CD4-positive, alpha-beta T cell (primary cell): ENCODE measurements at places on chromosomes 2 and 18.

DNA sequence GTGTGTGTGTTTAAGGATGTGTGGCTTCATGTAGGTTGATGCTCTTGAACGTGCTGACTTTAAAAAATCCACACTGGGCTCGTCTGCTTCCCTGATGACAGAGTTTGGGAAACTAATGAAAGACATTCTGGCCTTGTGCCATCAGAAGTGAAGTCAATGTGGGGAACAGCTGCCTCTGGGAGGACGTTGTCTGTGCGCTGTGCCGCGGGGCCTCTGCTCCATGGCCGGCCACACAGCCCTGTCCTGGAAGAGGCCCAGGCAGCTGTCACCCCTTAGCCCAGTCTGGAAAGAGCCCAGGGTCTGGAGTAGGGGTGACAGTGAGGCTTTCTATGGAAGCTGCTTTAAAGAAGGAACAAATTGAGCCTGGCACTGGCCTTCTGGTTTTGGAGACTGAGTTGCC is 155.8 kb downstream of the SH3RF3 start:
- no peak for DNase-seq

- DNase-seq: no peak
These were observed 1.7 kb downstream of the MYOM1 start for GRCh38 chr18:3217948-3218647.

DNA sequence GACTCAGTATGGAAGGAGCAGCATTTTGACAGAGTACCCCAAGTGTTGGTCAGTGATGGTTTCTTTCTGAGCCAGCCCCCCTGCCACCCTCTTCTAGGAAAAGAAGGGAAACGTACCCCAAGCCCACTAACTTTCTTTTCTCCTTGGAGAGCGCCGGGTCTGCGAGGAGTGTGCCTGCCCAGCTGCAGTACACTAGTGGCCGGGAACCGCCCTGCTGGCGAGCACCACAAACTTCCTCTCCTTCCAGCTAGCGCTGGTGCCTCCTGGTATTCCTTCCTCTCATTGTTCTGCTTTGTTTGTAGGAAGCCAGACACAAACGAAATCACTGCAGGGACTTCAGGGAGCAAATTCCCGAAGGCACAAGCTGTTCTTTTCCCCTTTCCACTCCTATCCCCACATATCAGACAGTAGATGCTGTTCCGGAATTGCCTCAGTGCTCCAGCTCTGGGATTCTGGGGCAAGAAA is 1.8 kb downstream of the CCDC85A start:
- no peak for DNase-seq

GRCh38 chr2:195848119-195848899 is 191.3 kb downstream of the SLC39A10 start:
- DNase-seq: no peak

DNA sequence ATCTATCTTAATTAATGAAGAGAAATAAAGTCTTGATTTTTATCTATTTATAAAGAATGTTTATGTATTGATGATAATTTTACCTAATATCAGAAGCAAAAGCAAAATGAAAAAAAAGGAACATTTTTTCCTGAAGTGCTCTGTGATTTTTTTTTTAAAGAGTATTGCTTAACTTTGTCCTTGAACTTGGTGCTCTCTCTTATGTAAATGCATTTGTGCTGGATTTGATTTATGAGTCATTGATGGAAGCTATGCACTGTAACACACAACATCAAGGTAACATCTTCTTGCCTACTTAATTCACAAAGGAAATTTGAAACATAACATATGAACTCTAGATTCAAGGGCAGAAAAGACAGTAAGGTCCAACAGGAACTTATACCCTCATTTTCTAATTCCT is 312.9 kb upstream of the CDH19 start:
- DNase-seq: no peak

- DNase-seq: no peak
These were observed 460.8 kb downstream of the RNF144A start for GRCh38 chr2:7377916-7378569.

GRCh38 chr2:209686448-209686847 is 85.2 kb upstream of the UNC80 start:
- DNase-seq: no peak

- DNase-seq: no peak
These were observed 113.3 kb downstream of the GALNT1 start for GRCh38 chr18:35694808-35695207.

DNA sequence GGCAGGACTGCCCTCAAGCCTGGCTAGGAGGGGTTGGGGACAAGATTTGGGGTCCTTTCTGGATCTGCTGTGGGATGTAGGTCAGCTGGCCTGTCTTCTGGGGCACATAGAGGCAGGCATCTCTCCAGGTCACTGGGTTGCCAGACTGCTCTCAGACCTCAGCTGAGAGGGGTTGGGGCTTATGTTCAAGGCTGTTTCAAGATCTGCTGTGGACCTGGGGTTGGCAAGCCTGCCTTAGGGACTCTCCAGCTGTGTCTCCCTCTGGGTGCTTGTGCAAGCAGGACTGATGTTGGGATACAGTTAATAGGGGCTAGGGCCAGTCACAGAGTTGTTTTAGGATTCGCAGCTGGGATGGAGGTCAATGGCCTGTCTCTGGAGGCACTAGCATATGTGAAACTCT is 363.0 kb upstream of the ST6GAL2 start:
- no peak for DNase-seq

DNA sequence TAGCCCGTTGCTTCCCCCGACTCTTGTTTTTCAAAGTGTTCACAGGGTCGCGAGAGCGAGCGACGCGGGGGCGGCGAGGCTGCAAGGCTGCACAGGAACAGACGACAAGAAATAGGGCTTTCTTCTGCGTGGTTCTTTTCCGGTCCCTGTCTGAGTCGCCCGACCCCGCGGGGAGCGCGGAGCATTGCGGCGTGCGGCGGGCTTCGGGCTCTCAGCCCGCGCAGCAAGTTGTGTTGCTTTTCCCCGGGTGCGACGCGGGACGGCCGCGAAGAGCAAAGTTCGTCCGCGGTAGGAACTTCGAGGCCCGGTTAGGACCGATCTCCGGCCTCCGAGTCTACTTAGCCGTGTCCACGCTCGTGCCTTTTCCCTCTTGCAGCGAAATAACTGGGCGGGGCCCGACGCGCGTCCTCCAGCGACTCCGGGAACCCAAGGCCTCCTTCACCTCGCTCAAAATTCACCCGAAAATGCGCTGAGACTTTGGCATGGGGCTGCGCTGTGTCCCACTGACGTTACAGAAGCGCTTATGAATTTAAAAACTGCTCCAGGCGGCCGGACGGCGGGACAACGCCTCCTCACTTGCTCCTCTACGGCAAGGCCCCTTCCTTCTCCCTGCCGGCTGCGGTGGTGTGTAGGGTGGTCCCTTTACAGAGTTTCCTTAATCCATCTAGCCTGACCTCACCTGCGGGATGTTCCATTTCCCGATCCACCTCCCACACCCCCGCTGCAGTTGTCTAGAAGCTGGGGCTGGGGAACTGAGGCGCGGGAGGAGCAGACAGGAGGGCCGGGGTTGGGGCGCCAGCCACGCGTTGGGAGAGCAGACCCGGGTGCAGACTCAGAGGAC is 1.5 kb upstream of the BCL2L11 start:
- peak; percentile 37 for DNase-seq

DNA sequence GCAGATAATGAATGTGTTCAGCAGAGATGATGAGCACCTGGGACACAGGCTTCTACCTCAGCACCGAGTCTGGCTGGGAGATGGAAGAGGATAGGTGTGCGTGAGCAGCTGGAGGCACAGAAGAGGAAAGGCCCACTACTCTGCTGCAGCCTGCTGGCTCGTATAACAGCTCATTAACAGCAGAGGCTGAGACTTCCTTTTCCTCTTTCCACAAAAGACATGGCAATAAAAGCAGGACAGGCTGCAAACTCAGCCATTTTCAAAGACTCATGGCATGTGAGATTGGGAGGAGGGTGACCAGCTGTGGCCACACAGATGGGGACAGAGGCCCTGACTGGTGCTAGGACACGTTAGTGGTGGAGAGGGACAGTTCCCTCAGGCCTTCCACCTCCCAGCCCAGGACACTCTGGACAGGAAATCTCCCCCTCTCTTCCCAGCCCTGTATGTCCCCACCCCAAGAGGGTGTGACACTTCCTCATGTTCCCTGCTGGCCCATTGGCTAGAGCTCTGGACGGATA is 60.3 kb downstream of the CACNB4 start:
- no peak for DNase-seq

- peak; percentile 31 for DNase-seq
These were observed 12.4 kb downstream of the ASB1 start for GRCh38 chr2:238438856-238439849.

DNA sequence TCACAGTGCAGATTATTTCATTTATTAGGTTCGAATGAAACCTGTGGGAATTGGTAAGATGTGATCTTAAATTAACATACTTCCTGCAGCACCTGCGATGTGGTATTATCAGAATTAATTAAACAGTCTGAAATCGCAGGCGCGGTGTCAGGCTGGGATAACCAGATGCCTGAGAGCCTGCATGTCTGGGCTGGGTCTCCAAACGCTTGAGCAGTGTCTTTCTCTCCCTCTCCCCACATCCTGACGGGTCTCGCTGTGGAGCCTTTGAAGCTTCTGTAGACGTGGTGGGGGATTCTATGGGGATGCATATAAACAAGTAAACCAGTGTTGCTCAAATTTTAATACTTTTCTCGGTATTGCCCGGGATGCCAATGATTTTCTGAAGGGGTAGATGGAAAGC is 366.2 kb upstream of the SPRED2 start:
- DNase-seq: no peak

- no peak for DNase-seq
These were observed 326.3 kb upstream of the MC4R start for GRCh38 chr18:60698901-60699300.

DNA sequence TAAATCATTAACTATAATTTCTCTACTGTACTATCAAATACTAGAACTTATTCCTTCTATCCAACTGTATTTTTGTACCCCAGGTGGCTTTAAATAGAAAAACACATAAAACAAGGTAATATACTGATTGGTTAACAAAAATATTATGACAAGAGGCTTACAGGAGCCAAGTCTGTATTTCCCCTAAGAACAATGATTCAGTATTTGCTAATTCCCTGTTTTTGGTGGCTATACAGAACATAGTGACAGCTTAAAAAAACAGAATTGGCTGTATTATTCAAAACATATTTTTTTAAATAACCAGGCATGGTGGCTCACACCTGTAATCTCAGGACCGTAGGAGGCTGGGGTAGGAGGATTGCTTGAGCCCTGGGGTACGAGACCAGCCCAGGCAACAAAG is 16.3 kb downstream of the RTN4 start:
- DNase-seq: no peak

DNA sequence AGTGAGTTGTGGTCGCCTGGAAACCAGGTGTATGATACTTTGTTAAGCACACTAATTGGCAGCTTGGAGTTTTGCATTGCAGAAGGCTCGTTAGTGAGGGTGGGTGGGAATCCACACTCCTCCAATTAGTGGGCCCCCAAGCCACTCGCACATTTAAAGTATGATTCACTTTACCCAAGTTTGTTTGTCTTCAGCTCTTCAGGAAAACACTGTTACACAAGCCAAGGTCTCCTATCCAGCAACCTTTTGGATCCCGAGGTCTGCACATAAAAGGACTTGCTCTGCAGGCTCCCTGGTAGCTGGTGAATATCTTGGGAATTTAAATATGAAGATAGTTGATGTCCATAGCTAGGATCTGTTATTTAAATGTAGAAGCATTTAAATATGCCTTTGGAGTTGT is 66.1 kb downstream of the NPAS2 start:
- no peak for DNase-seq

- DNase-seq: no peak
These were observed 81.6 kb downstream of the PTGR3 start for GRCh38 chr18:75127143-75128021.

GRCh38 chr2:166134252-166135151 is 6.7 kb upstream of the SCN1A start:
- no peak for DNase-seq

- DNase-seq: no peak
These were observed 87.0 kb upstream of the CXCR4 start for GRCh38 chr2:136204971-136205370.

GRCh38 chr18:42675810-42676209 is 439.7 kb downstream of the RIT2 start:
- no peak for DNase-seq

DNA sequence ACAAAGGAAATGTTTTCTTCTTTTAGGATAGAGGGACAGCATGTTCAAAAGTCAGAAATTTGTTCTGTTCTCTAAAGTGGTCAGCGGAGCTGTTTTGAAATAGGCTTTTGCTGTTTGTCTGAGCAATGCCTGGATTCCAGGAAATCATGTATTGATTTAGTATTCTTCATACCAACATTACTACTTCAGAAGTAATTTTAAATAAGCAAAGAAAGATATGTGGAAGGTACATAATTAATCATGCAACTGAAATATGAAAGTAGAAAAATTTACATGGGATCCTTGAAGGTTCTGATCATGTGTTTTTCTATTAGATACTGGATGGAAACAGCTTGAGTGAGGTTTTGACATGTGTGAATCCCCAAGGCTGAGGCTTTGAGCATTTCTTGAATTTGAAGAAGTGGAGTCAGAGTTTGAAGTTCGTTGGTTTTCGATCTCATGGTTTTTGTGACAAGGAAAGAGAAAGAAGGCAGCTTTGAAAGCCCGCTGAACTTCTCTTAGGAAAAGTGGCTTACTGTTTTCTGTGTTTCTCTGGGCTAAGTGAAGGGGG is 220.0 kb downstream of the LDLRAD4 start:
- no peak for DNase-seq
